ENCODE measurements at places on chromosomes 1 and 21.
A peak's percentile ranks its signal among the peaks of the same experiment; 100 is the strongest.

GRCh38 chr1:155900161-155900560 lies 11.0 kb downstream of the RIT1 start:
- DNase-seq: no peak

DNA sequence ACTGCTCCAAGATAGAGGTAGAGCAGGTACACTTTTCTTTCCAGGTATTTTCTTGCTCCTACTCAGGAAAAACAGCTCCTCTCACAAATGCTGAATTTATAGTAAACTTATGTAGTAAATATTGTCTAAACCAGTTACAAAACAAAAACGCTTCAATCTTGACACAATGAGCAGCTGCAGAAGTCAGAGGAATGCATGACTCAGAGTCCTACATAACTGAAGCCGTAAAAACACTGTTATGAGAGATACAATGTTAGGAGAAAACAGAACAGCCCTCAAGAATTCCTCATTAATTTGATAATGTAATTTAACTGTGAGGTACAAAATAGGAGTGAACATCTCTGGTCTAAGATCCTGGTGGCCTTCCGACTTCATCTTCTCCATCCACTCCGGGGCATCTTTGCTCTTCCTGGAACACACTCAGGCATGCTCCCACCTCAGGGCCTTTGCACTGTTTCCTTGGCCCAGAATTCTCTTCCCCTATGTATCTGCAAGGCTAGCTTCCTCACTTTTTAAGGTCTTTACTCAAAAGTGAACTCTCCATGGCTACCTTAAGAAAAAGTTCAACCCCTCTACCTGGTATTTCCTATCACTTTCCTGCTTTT lies 138.5 kb downstream of the SLC45A1 start:
- DNase-seq: no peak

DNA sequence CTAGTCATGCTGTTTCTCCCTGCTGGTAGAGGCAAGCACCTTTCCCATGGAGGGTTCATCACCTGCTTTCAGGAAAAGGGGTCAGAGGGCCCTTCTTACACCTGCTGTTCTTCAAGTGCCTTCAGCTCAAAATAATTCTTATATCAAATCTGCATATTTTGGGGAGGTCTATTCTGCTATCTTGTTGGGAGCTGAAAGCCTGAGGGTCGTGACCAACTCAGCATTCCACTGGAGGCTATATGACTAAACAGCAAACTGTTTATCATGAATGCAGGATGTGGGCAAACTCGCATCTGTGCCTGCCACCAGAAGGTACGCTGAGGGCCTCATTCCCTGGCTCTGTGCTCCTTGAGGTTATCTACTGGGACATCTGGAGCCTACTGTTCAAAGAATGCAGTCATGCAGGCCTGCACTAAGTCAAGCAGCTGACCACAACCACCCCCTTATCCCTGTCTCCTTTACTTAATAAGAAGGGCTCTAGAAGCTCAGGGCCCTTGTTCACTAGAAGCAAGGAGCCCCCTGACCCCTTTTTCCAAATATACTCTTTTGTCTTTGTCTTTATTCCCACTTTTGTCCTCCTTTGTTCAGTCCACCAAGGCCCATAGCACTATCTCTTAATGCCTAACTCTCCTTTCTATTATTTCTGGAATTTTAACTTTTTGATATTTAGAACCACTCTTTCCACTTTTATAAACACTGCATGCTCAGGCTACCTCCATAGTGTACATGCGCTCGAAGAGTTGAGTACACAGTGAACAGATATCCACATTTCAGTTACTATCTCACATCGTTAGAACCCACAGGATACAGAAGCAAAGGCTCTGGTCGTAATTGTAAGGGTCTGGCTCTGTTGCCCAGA lies 4.5 kb upstream of the TRIM17 start:
- DNase-seq: no peak

- DNase-seq: peak; percentile 91
Measured at GRCh38 chr1:2049718-2050431, at the start of gene PRKCZ. TSS of gene PRKCZ (plus strand) at chr1:2050411. CDS start at chr1:2050631, 220 bp downstream.

- no peak for DNase-seq
Measured at GRCh38 chr1:182817802-182818201, 21.3 kb upstream of the DHX9 start.

DNA sequence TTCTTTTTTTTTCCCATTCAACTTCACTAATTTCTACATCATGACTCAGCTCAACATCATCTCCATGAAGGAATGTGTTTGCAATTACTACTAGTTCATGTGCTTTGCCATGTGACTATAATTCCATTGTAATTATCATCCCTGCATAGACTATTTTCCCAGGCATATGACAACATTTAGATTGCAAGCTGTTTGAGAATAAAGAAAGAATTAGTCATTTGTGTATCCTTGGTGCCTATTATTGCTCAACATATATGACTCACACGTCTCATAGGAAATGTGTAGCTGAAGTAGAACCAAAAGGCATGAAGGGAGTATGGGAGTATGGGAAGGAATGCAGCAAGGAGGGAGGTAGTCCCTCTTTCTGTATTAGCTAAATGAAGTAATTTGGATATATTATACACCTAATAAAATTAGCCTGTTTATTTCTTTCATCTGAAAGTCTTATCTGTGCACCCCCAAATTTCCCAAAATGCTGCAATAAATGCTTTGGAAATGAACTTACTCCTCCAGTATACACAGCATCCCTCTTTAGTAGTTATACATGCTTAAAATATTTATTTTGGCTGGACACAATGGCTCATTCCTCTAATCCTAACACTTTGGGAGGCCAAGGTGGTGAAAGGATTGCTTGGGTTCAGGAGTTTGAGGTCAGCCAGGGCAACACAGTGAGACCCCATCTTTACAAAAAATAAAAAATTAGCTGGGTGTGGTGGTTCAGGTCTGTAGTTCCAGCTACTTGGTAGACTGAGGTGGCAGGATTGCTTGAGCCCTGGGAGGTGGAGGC lies 316.9 kb upstream of the ADGRL4 start:
- no peak for DNase-seq

DNA sequence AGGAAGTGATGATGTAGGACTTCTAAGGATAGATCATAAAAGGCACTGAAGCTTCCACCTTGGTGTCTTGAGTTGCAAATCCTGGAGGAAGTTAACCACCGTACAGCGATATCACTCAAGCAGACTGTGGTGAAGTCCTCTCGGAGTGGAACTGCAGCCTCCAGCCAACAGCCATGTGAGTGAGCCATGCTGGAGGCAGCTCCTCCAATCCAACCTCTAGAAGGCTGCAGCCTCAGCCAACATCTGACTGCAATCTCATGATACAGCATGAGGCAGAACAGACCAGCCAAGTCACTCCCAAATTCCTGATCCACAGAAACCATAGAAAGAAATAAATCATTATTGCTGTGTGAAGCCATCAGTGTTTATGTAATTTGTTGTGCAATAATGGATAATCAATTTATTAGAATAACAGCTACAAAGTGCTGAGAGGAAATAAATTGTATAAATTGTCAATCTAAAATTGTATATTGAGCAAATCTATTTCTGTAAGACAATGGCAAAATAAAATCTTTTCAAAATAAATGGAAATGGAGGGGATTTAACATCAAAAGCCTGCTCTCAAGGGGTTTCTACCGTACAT lies 65.0 kb downstream of the PRSS38 start:
- DNase-seq: no peak

DNA sequence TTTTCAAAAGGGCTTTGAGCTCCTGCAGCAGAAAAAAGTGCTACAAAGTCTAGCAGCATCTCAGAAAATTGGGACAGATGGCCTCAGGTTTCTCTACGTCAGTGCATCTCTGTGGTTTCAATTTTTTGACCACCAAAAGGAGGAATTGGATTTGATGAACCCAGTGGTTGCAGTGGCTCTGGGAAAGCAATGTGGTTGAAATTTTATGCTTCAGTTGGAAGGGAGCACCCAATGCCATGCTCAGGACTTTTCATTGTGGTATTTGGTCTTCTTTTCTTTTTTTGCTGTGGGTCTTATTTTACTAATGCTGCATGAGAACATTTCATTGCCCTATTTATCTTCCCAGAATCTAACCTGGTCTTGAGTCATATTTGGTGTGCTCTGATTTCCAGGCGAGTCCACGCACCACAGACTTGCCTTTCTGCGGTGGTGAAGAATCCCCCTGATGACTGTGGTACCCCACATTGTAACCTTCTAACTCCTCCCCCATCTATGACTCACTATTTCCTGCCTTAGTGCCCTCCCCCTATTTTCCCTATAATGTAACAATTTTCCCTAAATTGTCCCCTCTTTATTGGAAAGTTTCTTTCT lies 56.7 kb downstream of the S1PR1 start:
- DNase-seq: peak; percentile 27

DNA sequence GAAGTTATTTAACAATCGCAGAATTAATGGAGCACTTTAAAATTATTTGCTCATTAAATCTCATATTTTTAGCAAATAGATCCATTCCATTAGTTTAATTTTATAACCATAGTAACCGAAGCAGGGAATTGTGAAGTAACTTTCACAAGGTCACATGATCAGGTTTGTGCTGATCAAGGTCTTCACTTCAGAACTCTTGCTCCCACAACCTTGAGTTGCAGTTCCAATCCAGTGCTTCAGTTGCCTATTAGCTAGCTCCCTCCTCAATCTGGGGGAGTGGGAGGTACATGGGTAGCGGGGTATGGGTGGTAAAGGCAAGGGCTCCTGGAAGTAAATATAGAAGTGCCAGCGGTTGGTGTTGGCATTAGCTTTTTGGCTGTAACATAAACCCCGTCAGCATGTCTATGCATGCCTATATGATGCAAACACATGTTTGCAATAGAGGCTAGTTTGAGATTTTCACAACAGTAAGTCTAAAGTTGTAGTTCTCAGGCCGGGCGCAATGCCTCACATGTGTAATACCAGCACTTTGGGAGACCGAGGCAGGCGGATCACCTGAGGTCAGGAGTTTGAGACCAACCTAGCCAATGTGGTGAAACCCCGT lies 5.8 kb downstream of the ATP5IF1 start:
- DNase-seq: no peak

DNA sequence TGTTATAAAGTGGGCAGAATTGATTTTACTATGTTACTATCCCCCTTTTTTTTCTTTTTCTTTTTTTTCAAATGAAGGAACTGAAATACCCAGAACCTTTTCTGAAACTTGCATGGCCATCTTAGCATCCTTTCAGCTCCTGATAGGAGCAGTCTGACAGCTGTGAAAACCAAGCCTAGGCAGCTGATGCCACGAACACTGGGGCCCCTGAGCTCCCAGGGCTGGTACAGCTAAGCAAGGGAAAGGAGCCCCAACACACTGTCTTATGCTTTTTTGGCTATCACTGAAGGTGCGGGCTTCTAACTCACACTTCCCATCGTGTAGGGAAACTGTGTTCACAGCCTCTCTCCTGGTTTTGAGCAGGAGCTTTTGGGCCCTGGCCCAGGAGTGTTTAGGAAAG lies 23.0 kb upstream of the CAMK1G start:
- no peak for DNase-seq

- no peak for DNase-seq
Measured at GRCh38 chr1:97727029-97727428, 193.8 kb downstream of the DPYD start.

DNA sequence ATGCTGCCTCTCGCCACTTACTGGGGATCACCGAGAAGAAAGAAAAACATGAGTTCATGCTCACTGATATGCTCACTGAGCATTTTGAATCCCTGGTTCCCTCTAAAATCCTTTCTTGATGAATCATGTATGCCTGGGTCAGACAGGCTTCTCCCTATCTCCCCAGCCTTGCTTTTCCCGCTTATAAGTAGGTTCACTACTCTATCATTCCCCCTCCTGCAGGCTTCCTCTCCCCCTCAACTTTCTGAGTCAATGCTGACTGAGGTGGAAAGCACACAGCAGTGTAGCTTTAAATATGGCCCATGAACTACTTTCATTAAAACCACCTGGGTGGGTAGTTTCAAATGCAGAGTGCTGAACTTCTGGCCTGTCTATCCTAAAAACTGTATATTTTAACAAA lies 41.7 kb downstream of the FMO4 start:
- no peak for DNase-seq

GRCh38 chr1:92442351-92442750 lies 44.4 kb downstream of the GFI1 start:
- no peak for DNase-seq

GRCh38 chr1:61754545-61754944 lies 12.3 kb downstream of the PATJ start:
- DNase-seq: no peak

DNA sequence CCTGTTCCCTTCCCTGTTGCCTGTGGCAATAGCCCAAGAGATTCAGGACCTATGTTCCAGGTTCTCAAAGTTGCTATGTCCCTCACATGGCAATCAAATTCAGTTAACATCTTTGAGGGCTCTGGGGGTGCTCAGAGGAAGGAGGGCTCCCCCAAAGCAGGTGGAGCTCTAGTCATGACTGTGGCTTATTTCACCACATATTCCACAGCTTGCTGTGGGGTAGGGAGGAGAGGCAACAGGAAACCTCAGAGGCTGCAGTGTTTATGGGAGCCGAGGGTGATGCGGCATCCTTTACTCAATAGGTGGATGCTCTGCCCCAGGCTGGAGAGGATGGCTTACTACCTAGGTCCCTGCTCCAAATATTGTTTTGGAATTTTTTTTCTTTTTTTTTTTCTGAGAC lies 1.2 kb upstream of the MKNK1 start:
- no peak for DNase-seq

GRCh38 chr1:201251851-201252430 lies 31.4 kb upstream of the PKP1 start:
- DNase-seq: no peak

DNA sequence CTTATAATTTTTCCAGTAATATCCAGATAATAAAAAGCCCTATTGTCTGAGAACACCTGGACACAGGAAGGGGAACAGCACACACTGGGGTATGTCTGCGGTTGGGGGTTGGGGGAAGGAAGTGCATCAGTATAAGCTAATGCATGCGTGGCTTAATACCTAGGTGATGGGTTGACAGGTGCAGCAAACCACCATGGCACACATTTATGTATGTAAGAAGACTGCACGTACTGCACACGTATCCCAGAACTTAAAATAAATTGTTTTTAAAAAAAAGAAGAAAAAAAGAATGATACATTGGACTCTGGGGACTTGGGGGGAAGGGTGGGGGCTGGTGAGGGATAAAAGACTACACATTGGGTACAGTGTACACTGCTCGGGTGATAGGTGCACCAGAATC lies 144.9 kb upstream of the C1orf174 start:
- no peak for DNase-seq

GRCh38 chr1:10378081-10378841 lies 20.6 kb upstream of the PGD start:
- no peak for DNase-seq

DNA sequence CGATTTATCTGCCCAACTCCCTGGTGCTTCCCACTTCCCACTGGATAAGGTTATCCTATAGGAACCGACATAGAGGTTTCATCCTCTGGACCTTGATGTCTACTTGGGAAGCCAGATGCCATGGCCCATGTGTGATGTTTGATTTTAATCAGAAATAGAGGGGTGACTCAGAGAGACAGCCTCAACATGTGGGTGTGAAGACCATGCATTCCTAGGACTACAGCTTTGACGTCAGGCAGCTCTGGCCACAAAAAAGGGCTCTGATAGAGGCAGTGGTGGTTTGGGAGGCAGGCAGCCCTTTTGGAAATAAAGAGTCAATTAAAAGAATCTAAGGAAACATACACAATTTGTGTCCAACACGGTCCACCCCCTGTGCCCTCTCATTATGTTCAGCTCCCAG lies 5.2 kb upstream of the SH2D2A start:
- DNase-seq: no peak

All from stimulated activated CD4-positive, alpha-beta T cell treated with anti-CD3 and anti-CD28 coated beads, TNF-alpha, amount 100 ng/mL, for 4 hours (primary cell).